ENCODE measurements at places on chromosomes 12 and 14. TPM values are rescaled to one million over a fixed set of nuclear protein-coding genes. Genes with fewer than 3 reads are reported as not detected.

DNA sequence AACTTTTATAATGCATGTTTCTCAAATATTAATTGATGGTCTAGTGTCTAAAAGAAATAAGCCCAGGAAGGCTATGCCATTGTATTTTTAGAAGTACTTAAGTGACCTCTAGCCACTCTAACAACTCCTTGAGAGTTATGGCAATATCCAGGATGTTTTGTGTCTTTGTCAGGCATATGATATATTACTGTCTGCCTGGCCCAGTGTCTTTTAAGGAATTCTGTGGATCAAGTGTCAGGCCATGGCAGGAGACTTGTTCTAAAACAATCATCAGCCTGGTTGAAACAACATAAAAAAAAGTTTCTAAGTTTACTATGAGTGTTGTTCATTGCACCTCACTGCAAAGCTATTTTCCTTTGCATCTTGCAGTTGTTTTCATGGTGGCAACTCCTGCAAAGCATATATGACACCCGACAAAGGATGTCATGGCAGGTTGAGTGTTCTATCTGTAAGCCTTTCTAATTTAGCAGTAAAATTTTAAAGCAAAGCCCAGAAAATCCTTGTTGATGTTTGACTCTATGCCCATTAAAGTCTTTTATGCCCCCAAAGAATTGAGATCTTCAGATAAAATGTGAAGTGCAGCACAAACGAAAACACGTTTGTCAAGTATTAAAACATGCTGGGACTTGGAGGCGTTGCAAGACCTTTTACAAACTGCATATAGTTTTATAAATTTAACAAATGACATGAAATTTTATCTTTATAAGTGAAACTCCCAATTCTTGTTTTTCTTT lies 89.5 kb upstream of the SLC38A2 start:
- no peak for DNase-seq

- no peak for DNase-seq
These were observed 19.6 kb upstream of the HDAC7 start for GRCh38 chr12:47839214-47839876.

- no peak for DNase-seq
These were observed 37.1 kb upstream of the LTBP2 start for GRCh38 chr14:74649167-74649566.

The KRT6C gene
- not detected for total RNA-seq

DNA sequence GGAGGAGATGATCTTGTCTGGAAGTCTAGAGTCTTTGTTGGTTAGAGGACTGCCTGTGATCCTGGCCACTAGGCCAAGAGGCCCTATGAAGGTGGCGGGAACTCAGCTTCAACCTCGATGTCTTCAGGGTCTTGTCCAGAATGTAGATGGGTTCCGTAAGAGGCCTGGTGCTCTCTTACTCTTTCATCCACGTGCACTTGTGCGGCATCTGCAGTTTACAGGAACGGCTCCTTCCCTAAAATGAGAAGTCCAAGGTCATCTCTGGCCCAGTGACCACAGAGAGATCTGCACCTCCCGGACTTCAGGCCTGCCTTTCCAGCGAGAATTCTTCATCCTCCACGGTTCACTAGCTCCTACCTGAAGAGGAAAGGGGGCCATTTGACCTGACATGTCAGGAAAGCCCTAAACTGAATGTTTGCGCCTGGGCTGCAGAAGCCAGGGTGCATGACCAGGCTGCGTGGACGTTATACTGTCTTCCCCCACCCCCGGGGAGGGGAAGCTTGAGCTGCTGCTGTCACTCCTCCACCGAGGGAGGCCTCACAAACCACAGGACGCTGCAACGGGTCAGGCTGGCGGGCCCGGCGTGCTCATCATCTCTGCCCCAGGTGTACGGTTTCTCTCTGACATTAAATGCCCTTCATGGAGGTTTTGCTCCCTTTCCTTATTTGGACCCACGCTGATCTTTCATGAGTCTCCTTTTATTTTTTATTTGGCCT lies 17.7 kb downstream of the WNT5B start:
- DNase-seq: no peak

The ANKRD9 gene
- total RNA-seq: 5.9 TPM

DNA sequence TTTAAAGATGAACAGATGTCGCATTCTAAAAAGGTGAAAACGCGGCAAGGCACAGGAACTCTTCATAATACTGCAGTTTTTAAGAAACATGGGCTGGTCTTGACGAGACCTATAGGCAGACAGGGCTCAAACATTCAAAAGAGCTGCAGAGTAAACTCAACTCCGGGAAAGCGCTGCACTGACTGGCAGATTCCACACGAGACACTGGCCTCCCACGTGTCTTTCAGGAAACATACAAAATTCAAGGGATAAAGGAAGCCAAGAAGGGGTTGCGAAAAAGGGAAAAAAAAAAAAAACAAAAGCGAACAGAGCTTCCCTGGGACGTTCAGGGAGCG lies 614 bp upstream of the ARF6 start:
- DNase-seq: peak; percentile 65

DNA sequence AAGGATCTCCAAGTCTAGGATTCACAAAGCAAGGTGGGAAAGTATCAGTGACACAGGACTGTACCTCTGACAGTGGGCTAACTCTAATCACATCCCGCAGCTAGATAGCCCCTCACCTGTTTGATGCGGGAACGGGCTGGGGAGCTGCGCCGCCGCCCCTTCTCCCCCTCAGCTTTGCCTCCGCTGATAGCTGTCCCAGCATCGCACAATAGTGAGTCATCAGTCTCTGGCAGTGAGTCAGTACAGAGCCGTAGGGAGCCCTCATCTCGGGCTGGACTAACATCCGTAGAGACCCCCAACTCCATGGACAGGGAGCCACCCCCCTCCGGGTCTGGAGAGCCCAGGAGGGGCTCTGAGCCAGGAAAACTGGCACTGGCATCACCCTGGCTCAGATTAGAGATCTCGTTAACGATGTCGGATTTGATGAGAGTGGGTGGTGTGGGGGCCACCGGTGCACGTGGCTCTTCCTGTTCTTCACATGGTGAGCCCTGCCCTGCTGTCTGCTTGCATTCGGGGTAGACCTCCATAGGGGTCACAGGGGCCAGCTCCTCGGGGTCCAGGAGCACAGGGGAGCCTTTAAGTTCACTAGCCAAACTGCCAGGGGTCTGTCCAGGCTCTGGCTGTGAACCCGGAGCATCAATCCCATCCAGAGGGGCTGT lies 10.9 kb downstream of the KMT2D start:
- DNase-seq: no peak

DNA sequence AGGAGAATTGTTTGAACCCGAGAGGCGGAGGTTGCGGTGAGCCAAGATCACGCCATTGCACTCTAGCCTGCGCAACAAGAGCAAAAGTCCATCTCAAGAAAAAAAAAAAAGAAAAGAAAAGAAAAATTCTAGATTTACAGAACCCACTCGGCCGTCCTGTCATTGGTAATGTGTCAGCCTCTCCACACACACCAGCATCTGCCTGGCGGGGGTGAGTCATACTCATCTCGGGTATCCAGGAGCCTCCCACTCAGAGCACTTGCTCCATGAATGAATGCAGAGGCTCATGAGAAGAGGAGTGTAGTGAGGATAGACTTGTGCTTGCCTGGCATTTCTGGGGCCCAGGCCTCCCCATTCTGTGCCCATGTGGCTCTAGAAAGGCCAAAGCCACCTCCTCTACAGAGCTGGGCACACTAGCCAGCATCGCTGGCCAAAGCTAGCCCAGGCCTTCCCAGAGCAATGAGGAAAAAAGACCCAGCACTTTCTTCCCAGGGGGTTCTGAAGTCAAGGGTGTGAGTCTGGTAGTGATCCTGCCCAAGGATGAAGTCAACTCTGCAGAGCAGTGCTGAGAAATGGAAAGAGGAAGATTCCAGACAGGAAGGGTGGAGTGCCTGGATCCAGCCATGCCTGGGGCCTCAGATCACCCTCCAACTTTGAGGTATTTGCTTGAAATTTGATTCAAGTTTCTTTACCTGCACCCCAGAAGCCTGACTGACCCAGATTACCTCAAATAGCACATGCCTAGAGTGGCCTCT lies 31.2 kb upstream of the KLC1 start:
- peak; percentile 75 for DNase-seq

- DNase-seq: no peak
These were observed 23.0 kb upstream of the NRDE2 start for GRCh38 chr14:90354551-90355298.

The GARIN6 gene
- not detected for total RNA-seq

DNA sequence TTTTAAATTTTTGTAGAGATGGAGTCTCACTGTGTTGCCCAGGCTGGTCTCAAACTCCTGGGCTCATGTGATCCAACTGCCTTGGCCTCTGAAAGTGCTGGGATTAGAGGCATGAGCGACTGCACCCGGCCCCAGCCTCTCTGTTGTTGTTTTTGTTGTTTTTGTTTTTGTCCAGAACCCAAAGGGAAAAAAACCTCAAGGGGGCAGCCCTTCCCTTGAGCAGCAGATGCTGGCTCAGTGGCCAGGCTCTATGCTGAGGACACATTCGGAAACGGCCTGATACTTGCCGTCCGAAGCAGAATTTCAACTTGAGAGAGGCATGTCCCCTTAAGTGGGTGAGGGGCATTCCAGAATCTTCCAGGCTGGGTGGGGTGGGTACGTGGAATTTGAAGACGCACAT lies 6.7 kb downstream of the MVK start:
- no peak for DNase-seq

GRCh38 chr12:111034886-111035577 lies 114.7 kb upstream of the MYL2 start:
- DNase-seq: no peak

The KLHDC1 gene
- 15.9 TPM for total RNA-seq

DNA sequence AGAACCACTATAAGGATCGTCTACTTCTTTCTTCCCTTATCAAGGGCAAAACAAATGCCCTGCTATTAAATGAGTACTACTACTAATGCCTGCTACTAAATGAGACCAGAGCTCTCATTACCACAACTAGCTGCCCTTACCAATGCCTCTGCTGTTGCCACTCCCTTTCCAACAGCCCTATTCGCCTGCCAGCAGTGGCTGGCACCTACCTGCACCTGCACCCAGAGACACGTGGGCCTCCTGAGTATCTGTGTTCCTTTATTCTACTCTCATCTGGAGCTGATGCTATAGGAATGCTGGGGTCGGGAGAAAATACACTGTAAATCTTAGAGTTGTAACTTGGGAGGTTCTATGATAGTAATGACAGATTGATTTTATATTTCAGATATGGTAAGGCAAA lies 174.7 kb downstream of the SLC2A13 start:
- DNase-seq: no peak

- no peak for DNase-seq
These were observed 108.0 kb downstream of the RIMBP2 start for GRCh38 chr12:130608132-130608531.

- DNase-seq: no peak
These were observed 432.2 kb downstream of the RAD51B start for GRCh38 chr14:68251769-68252100.

The LRRK2 gene
- 12.2 TPM for total RNA-seq

The GABARAPL1 gene
- 60.7 TPM for total RNA-seq

The TSHR gene
- total RNA-seq: under 0.01 TPM

DNA sequence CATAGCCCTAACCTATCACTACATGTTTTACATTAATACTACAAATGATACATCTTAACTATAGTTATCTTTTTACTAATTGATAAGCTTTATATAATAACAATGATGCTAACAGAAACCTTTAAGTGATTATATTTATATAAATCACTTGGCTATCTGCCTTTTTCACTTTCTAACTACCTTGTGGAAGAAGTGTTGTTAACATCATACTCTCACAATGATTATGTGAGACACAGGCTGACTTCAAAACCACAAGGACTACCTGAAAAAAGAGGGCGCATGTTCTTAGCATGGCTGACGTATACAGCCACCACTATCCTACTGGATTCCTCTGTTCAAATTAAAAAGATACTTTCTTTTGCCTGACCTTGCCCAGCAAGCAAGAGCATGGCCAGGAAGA lies 135.3 kb upstream of the SOX5 start:
- DNase-seq: no peak

DNA sequence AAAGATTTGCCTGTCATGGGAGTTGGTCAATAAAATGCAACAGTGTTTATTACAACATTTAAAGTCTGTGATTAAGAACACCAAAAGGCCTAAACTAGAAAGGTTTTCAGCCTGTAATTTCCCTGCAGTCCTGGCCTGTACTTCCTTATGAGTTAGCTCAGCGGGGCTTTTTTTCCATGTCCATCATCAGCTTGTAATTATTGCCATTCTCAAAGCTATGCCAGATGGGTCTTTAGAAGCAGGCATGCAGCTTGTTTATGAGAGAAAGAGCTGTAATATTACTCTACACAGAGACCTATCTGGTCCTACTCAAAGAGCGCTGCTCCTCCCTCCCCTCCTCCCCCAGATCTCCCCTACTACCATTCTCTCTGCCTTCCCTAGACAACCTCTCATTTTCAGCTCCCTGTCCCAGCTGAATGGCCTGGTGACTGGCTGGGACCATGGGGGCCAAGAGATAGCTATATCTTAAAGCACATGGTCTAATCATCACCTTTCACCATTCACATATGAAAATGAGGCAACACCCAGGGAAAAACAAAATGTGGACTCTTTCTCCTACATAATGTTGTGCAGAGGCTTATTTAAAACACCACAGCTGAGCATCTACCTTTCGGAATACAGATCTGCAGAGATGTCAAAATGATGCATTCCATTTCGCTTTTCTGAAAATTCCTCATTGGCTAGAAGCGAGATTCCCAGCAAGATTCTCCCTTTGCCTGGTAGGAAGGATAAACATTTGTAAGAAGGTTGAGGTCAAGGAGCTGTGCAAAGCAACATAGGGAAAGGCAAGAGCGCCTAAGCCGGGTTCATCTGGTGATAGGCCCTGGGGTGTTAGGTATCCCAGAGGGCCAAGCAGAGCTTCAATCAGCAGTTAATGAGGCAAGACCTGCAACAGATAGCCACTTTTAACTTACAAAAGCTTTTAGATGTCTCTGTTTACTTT lies 209.7 kb upstream of the CDKN3 start:
- DNase-seq: no peak

DNA sequence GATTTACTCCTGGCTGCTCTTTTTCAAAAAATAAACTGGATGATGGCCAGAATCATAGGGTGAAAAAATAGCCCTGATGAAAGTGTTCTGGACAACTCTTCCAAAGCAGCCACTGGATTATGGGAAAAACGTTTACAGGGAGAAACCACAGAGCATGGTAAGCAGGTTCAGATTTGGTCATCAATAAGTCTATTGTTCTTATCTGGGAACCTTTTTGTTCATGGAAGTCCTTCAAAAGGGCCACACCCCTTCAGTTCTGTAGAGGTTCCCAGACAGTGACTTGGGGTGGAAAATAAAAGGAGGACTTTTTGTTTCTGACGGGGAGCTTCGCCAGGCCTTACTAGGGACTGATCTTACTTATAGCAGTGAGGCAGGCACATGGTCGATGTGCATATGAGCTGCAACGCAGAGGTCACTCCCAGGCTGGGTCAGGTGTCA lies 117.4 kb upstream of the SLC38A2 start:
- DNase-seq: no peak

Measured in occipital lobe (tissue), 3 donors.